RWPE1 (cell line): ENCODE measurements at places on chromosomes 2 and 18.

DNA sequence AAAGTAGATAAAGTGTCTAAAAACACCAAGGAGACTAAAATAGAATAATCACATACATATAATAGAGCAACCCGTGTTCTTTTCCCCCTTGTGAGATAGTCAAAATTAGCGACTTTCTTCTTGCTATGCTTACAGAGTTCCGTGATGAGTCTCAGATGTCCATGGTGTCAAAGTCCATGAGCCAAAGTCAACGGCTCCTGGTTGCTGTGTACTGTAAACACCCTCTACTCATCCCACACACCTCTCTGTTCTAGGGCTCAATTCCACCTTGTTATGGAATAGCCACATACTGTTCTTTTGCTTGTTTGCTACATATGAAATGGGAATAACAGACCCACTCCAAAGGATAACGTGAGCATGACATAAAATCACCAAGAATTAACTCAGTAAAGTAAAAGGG lies 52.5 kb downstream of the GAREM1 start:
- DNase-seq = no peak

GRCh38 chr18:11110509-11110908 lies 38.9 kb downstream of the PIEZO2 start:
- no peak for DNase-seq

DNA sequence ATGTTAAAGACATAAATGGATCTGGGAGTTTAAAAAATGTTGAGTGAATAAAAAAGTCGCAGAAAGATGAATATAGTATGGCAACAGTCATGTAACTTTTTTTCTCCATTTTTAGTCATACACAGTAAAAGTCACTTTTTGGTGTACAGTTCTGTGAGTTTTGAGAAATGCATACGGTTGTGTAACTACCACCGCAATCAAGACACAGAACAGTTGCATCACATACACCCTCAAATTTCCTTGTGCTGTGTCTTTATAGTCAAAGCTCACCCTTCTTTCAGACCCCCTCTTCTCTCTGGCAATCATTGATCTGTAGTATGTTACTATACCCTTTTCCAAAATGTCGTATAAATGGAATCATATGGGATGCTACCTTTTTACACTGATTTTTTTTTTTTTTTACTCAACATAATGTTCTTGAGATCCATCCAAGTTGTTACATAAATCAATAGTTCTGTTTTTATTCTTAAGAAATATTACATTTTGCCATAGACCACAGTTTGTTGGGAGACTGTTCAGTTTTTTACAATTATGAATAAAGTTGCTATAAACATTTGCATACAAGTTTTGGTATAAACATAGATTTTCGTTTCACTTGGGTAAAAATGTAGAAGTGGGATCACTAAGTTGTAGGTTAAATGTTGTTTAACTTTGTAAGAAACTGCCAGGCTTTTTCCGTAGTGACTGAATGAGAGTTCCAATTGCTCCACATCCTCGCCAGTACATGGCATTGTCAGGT lies 35.4 kb upstream of the AGFG1 start:
- DNase-seq = no peak

DNA sequence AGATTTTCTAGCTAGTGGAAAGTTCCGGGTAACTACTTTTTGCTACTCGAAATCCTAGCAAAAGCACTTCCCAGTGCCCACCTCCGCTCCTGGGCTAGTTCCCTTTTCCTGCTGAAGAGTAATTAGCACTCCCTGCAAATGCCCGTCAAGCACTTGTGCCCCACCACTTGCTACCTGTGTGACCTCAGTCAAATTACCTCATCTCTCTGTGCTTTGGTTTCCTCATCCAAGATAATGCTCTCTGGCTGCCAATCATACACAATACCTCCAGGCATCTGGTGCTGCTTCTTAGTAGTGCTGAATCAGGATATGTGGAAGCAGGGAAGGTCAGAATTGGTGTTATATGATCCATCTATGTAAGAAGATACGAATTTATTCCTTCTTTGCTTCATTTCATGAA lies 102.1 kb upstream of the CDCA7 start:
- no peak for DNase-seq

GRCh38 chr2:19226871-19227270 lies 131.6 kb downstream of the OSR1 start:
- no peak for DNase-seq

GRCh38 chr2:183490914-183491313 lies 366.7 kb downstream of the NUP35 start:
- DNase-seq = no peak

DNA sequence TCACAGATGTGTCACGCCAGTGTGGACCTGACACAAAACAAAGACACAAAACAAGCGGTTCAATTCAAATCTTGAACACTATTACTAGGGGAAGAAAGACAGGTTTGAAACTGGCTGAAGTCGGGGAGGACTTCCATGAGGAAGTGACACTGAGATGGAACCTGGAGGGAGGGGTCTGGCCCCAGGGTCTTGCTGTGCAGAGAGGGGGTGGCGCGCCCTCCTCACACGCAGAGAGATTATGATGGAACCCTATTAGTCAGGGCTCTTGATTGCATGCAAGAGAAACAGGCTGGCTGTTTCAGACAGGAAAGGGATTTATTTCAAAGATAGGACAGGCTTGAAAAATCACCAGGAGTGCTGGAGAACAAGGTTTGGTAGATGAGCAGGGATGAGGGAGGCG lies 363.6 kb upstream of the HS6ST1 start:
- DNase-seq = no peak
